ENCODE measurements at places on chromosomes 4 and X.

DNA sequence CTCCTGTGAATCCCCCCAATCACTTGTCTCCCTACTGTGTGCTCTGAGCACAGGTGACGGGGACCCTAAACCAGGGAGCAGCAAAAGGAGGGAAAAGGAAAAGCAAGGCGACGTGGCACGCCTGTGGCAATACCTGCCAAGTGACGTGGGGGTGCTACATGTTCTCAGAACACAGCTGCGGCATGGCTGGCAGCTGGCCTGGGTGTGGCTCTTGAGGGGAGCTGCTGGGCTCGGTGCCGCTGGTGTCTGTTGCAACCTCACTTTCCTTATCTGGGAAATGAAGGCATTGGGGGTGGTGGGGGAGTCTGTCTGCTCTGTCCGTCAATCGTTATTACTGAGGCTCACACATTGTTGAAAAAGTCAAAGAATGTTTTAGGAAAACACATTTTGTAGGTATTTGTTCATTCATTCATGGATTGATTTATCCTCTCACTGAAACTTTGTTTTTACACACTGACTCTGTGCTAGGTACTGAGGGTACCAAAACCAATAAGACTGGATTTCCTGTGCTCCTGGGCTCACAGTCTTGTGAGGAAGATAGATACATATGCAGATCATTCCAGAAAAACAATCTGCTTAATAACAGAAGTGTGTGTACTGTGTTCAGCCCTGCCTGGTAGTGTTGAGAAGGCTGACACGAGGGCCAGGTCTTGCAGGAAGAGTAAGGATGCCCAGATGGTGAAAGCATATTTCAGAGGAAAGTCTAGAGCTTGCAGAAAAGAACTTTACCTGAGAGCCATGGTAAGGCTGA is 217.6 kb downstream of the PTTG2 start:
- no peak for DNase-seq

DNA sequence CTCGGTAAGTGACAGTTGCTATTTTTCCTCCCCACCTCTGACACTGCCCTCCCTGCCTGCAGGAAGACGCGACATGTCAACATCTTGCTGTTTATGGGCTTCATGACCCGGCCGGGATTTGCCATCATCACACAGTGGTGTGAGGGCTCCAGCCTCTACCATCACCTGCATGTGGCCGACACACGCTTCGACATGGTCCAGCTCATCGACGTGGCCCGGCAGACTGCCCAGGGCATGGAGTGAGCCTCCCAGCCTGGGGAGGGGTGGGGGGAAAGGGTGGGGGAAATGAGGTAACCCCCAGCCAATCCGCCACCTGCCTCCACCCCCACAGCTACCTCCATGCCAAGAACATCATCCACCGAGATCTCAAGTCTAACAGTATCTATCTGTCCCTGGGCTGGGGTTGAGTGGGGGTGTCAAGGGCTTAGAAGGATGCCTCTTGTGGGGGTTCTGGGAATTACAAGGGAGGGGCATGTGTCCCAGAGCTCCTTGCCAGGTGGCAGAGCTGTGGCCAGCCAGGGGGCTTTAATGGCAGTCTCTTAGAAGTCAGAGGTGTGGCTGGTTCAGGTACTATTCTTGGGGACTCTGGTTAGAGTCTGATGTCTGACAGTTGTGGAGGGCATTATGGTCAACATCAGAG is 7.8 kb downstream of the ARAF start:
- DNase-seq = no peak

DNA sequence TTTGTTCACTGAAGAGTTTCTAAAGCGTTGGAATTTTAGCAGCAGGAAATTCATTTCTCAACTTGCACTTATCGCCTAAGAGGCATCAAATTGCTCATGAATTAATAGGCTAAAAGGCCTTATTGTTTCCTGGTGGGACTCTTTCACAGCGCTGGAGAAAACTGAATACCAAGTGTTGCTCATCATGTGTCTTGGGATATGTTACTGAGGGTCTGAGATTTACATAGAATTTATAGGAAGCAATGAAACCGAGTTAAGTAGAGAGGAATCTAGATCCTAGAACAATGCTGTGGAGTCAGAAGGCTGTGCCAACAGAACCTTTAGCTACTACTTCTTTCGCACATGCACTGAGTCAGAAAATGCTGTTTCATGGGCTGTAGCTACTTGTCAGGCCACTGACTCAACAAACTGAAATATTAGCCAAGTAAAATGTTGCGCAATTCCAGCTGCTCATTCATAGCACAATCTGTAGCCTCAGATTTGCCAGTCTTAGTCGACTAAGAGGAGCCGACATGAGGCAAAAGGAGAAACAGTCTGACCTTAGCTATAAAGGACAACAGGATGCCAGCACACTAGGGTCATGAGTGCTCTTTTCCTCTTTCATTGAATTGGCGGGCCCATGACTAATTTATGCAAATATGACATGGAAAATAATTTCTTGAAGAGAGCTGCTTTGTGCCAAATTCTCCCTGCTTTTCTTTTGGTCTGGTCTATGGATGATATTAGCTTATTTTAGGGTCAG is 35.9 kb upstream of the CXCL8 start:
- DNase-seq = peak; percentile 59

- no peak for DNase-seq
These were observed 61.9 kb downstream of the HOPX start for GRCh38 chr4:56619160-56619559.

DNA sequence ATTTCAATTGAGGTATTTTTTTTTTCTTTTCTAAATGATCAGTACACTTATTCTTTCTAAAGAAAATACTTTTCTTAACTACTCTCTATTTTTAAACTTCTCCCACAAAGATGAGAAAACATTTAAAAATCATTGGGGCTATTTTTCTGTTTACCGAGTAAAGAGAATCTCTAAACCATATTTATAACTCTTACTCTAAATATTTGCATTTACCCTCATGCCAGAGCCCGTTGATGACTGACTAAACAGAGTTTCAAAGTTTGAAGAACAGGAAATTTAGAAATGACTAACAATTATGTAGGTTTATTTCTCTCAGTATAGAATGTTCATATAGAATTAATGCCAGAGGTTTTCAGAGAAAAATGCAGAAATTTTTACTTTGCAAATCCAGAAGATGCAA is 2.7 kb upstream of the ALB start:
- no peak for DNase-seq

DNA sequence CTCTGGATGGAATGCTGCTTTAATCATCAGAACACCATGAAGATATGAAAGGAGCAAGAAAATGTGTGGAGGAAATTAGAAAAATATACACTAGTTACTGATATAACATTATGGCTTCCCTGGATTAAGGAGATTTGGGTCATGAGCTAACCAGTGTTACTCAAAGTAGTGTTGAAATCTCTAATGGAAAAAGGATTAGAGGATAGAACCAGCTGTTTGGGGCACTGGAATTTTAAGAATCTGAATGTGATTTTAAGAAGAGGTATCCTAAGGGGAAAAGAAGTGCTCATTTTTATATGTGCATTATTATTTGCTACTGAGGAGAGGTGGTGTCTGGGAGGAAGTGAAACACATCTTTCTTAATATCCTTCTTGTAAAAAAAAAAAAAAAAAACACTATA is 164.1 kb upstream of the PPARGC1A start:
- DNase-seq = no peak

GRCh38 chr4:187811591-187811990 is 184.0 kb upstream of the ZFP42 start:
- DNase-seq = no peak

GRCh38 chr4:112956484-112956896 is 93.0 kb upstream of the ANK2 start:
- no peak for DNase-seq

DNA sequence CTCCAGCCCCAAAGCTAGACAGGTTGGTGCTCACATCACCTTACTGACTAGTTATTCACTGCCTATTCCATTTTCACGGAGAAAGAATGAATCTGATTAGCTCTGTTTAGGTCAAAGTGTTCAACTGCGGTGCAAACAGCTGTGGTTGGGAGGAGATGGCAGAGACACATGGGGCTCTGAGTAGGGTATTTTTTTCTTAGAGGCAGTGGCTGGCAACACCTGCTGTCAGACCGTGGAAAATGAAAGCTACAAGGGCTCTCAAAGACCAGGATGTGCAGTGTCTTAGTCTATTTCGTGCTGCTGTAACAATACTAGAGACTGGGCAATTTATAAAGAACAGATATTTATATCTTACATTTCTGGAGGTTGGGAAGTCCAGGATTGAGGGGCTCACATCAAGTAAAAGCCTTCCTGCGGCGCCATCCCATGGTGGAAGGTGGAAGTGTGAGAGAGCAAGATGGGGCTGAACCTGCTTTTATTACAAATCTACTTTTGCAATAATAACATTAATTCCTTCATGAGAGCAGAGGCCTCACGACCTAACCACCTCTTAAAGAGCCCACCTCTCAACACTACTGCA is 10.6 kb downstream of the NYX start:
- no peak for DNase-seq

DNA sequence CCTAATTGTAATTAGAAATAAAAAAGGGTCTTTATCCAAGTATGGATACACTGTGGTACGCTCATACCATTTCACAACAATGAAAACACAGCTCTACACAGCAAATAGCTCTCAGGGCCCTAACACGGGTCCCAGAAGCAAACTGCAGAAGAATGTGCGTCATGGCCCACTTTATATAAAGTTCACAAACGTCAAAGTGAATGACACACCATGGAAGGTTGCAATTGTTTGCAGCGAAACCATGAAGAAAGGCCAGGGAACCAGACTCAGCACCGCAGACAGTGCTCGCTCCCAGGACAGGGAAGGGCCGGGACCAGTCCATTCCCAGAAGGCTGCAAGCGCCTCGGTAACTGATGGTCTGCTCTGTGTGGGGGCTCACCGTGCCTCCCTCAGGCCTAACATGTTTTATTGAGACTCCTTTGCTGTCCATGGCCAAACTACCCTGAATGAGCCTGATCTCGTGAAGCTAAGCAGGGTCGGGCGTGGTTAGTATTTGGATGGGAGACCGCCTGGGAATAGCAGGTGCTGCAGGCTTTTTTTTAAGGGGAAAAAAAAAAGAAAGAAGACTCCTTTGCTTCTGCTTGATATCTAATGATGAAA is 47.8 kb downstream of the ACOX3 start:
- no peak for DNase-seq

DNA sequence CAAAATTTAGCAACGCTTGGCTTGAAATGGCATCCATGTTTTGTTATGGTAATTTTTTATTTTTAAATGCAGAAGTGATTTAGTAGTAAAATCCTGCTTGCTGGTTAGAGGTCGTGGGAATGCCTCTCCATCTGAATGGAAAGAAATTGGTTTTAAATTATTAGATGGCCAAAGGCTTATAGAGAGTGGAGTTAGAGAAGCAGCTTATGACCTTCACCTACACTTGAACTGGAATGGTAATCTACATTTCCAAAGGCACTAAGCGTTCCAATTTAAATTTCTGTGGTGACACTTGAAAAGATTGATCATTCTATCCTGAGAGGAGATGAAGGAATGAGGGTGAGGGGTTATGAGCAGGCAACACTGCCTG is 280.7 kb downstream of the RAPGEF2 start:
- DNase-seq = no peak

GRCh38 chr4:81460191-81460701 is 11.5 kb downstream of the RASGEF1B start:
- no peak for DNase-seq

Measured in LNCaP clone FGC (cell line).